Smooth muscle cell of the brain vasculature (primary cell): ENCODE measurements at places on chromosomes 16 and 17.
A peak's percentile ranks its signal among the peaks of the same experiment; 100 is the strongest.

DNA sequence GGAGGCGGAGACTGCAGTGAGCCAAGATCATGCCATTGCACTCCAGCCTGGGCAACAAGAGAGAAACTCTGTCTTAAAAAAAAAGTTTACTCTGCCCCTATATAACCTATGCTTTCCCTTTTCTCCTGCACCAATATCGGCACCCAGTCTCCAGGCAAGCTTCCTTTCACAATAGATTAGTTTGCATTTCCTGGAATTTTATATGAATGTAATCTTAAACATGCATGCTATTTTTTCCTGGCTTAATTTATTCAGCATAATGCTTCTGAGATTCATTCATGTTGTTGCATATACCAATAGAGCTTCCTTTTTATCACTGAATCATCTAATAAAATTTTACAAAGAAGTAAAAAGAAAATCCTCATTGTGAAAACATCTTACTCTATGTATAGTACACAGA is 59.4 kb downstream of the USP32 start:
- no peak for DNase-seq

DNA sequence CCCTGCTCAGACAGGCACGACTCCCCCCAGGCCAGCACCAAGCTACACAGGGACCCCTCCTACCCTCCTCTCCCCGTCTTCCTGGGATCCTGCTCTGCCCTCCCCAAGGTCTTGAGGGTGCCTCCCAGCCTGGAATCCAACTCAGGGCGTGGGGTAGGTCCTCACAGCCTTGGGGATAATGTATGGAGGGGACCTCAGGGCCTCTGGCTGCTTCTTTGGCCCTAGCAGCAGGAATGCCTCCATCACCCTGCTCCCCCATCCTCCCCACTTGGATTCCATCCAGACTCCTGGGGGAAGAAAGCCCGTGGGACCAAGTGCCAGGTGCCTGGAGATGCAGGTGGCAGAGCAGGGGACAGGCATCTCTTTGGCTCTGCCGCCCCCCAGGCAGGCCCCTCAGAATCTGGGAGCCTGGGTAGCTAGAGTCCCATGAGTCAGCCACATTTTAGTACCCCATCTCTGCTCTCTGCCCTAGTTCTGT is 10.7 kb upstream of the STAC2 start:
- DNase-seq, result no peak

DNA sequence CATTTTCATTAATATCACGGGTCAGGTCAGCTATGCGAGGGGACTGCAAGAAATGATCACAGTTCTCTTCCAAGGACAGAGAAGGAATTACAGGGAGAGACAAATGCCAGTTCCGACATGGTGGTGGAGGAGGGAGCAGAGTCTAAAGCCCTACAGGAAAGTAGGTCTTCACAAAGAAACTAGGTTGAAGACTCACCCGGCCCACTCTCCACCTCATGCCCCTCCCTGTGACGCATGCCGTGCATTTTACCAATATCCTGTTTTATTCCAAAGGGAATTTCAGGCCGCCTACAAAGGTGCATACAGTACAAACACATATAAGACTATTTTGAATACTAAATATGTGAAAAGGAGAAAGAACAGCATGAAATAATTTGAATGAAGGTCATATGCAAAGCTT is 56.8 kb downstream of the CDH11 start:
- DNase-seq, result no peak

DNA sequence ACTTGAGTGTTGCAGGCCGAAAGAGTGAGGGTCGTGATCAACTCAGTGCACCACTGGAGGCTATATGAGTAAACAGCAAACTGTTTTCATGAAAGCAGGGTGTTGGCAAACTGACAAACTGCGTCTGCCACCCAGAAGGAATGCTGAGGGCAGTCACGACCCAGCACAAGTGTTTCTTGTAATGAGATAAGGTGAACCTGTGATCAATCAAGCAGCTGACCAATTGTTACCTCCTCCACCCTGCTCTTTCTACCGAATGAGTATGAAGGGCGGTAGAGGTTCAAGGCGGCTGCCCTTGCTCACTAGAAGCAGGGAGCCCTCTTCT is 5.5 kb upstream of the SRL start:
- no peak for DNase-seq

DNA sequence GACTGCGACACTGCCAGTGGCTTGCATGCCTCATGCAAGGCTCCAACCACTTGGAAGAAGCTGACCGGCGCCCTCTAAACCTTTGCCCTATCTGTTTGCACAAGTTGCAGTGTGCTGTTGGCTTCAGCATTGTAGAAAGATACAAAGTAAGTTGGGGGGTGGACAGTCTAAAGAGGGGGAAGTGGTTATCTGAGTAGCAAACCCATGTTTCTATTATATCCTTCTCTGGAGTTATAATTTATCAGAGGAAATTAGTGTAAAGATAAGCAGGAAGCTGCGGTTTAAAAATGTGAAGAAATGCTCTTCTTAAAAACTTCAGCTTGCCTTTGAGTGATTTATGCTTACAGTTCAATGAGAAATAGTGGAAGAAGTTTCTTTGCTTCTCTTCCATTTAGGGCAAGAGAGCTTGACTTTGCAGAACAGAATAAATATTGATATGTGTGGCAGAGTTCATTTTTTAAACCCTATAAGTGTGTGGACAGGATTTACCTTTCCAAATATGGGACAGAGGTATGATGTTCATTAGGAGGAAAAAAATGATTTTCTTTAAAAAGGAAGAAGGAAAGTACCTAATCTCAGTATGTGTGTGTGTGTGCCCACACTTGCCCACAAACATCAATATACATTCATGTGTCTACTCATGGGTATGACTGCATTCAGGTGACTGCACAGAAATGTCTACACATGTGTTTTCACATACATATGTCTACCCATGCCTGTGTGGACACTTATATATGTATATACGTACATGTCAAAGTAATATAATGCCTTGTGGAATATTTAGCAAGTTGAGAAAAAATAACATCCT is 8.1 kb downstream of the AMZ2 start:
- no peak for DNase-seq

GRCh38 chr16:68257251-68257905 is 6.9 kb upstream of the SLC7A6 start:
- no peak for DNase-seq

DNA sequence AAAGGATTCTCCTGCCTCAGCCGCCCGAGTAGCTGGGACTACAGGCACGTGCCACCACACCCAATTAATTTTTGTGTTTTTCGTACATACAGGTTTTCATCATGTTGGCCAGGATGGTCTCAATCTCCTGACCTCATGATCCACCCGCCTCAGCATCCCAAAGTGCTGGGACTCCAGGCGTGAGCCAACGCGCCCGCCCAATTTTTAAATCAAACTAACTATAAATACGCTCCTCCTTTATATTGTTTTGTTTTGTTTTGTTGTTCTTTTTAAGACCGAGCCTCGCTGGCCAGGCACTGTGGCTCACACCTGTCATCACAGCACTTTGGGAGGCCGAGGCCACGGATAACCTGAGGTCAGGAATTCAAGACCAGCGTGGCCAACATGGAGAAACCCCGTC is 1.9 kb upstream of the UTP6 start:
- no peak for DNase-seq

DNA sequence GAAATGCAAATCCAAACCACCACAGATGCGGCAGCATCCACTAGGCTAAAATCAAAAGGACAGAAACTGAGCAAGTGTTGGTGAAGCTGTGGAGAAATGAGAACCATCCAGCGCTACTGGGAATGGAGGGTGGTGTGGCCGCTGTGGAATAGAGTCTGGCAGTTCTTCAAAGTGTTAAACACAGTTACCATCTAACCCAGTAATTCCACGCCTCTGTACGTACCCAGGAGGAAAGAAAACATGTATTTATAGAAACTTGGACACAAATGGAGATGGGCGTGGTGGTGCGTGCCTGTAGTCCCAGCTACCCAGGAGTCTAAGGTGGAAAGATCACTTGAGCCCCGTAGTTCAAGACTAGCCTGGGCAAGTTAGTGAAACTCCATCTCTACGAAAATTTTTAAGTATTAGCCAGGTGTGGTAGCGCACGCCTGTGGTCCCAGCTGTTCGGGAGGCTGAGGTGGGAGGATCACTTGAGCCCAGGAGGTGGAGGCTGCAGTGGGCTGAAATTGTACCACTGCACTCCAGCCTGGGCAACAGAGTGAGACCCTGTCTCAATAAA is 11.6 kb downstream of the SLC25A10 start:
- DNase-seq, result no peak

- DNase-seq, result no peak
Observed at GRCh38 chr17:81884520-81884919, 6.9 kb downstream of the ALYREF start.

DNA sequence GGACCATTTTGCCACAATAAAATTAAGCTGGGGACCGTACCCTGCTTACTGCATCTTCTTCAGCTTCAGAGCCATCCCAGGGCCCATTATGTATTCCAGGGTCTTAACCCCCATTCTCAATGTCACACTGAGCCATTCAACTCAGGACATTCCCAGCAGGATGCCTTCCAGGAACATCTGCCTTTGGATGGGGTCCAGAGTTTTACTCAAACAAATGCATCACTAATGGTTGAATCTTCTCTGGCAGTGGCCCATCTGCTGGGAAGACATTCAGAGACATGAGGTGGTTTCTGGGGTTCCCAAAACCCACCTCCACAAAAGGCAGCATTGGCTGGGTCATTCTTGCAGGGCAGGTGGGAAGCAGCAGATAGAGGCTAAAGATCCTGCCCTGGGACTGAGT is 3.4 kb upstream of the SEC14L5 start:
- DNase-seq, result no peak

DNA sequence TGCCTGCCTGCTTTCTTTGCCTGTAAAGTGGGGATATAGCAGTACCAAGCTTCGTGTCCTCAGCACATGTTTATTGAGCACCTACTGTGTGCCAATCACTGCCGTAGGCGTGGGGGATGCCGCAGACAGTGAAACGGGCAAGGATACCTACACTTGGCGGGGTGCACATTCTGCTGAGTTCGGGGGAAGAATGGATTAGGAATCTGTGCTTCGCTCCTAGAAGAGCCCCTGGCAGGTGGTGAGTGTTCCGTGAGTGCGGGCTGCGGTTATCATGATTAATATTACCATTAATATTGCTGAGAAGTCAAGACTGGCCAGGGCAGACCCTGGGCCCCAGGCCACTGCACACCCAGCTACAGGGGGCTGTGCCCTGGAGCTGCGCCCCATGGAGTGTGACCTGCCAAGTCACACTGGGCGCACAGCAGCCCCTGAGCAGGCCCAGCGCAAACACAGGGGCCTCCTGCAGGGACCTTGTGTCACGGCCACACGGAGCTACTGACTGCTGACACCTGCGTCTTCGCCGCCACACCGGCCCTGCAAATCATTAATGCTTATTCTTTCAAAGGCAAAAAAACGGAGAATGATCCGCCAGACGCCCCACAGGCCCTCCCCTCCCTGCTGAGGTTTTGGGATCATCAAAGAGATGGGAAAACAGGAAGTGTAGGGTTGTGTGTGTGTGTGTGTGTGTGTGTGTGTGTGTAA is 213.4 kb upstream of the GSE1 start:
- DNase-seq, result no peak

- no peak for DNase-seq
Observed at GRCh38 chr16:16850274-16850673, 471.3 kb downstream of the NPIPA7 start.

- DNase-seq, result no peak
Observed at GRCh38 chr17:79097226-79098055, 22.8 kb downstream of the ENGASE start.

GRCh38 chr16:81106826-81107503 is 10.8 kb upstream of the GCSH start:
- no peak for DNase-seq

GRCh38 chr17:6098823-6099180 is 28.6 kb downstream of the WSCD1 start:
- DNase-seq, result no peak

GRCh38 chr17:8076502-8077266 is 10.8 kb downstream of the ALOX12B start:
- no peak for DNase-seq

DNA sequence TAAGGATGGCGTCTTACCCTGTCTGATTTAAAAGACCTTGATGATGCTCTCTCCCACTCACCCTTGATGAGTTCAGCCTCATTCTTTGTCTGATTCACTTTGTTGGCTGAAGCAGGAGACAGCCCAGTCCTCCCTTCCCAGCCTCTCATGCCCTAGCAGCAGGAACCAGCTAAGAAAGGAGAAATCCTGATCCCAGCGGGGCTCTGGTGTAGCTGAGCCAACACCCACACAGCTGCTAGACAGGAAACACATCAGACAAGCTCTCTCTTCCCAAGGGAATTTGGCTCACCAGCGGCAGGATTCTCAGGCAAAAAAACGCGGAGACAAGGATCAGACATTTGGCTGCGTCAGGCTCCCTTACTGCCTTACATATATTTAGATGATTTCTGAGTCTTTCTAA is 211.5 kb downstream of the CDH11 start:
- peak; percentile 95 for DNase-seq

- no peak for DNase-seq
Observed at GRCh38 chr16:7182510-7183109, 150.0 kb upstream of the RBFOX1 start.

- no peak for DNase-seq
Observed at GRCh38 chr16:1279945-1280589, 24.2 kb downstream of the TPSD1 start.

GRCh38 chr16:87558682-87559081 is 43.6 kb upstream of the JPH3 start:
- no peak for DNase-seq

DNA sequence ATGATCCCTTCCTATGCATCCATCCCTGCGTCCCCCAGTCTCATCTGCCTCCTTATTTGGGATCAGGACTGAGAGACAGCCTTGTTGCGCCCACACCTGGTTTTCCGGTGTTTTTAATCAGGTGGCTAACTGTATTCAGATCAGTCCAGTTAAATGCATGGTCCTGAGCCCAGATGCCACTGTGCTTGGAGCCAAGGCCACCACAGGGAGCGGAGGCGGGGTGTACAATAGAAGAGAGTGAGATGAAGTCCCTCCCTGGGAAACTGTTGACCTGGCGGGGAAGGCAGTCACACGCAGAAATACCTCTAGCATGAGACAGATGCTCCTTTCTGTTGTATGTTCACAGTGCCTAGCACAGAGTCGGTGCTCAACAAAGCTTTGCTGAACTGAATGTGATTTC is 6.3 kb downstream of the RCVRN start:
- no peak for DNase-seq

DNA sequence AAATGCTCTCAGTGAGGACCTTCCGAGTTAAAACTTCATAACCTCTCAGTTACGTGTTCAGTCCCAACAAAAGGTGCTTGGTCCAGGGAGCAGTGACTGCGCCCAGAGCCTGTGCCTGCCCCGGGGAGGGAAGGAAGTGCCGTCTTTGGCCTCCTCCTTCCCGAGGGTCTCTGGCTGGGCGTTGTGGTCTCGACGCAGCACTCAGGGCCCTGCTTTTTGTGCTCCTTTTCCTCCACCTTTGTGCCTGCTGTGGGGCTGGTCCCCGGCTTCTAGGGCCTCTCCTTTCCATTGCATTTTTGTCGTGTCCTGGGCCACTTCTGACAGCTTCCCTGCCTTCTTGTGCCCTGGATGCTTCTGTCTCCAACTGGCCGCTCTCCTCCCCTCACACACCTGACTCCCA is 29.1 kb downstream of the CRAMP1 start:
- DNase-seq, result no peak
